ENCODE measurements at places on chromosomes 16 and 17.

GRCh38 chr17:64765191-64765889, 103.2 kb upstream of the SMURF2 start:
- no peak for DNase-seq

DNA sequence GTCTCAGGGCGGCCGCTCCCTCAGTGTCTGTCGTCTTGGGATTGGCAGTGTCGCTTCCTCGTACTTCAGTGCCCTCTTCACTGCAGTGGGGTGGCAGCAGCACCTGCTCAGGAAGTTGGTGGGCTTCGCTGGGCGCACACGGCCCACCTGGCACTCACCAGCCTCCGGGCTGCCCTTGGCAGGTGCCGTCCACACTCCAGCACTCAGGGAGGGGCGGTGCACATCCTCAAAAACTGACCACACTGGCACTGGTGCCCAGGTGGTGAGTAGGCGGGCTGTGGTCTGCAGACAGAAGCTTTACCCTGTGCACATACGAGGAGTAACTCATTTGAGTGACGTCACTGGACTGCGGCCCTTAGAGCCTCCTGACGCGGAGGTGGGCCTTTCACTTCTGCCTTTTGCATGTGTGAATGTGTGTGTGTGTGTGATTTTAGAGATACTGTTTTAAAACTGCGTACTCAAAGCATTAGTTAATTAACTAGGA, 94.6 kb downstream of the BANP start:
- peak; percentile 71 for DNase-seq

GRCh38 chr16:24002619-24003018, 166.8 kb downstream of the PRKCB start:
- no peak for DNase-seq

GRCh38 chr16:26645614-26646013, 421.1 kb upstream of the C16orf82 start:
- peak; percentile 71 for DNase-seq

- no peak for DNase-seq
Measured at GRCh38 chr17:29010129-29010528, 4.3 kb upstream of the SEZ6 start.

DNA sequence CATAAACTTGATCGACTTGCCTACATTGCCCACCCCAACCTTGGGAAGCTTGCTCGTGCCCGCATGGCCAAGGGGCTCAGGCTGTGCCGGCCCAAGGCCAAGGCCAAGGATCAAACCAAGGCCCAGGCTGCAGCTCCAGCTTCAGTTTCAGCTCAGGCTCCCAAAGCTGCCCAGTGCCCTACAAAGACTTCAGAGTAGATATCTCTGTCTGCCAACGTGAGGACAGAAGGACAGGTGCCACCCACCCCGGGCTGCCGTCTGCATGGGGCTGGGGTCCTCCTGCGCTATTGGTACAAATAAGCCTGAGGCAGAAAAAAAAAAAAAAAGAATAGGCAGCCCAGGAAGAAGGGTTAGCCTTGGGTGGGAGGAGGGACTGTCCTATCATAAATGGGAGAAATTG, 37.1 kb downstream of the DNAH2 start:
- no peak for DNase-seq

DNA sequence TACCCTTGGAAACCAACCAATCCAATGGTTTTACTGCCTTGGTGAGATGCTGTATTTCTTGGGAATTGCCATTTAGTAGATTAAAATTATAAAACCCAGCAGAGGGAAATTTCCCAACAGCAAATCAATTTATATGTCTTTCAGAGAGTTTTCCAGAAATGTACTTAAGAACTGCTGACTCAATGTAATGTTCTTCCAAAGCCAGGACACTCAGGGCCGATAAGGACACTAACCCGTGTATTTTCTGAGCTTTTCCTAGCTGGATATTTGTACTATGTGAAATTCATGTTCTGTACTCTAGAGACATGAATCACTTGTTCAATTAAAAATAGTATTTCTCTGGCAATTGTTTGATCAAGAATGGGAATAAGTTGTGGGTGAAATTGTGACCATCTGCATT, 121.4 kb downstream of the KCNJ2 start:
- no peak for DNase-seq

GRCh38 chr16:70474320-70475053, 20.1 kb downstream of the FCSK start:
- DNase-seq, result no peak

- no peak for DNase-seq
Measured at GRCh38 chr17:570388-570787, 144.3 kb downstream of the VPS53 start.

GRCh38 chr16:46797501-46797900, 33.5 kb downstream of the C16orf87 start:
- DNase-seq, result no peak

DNA sequence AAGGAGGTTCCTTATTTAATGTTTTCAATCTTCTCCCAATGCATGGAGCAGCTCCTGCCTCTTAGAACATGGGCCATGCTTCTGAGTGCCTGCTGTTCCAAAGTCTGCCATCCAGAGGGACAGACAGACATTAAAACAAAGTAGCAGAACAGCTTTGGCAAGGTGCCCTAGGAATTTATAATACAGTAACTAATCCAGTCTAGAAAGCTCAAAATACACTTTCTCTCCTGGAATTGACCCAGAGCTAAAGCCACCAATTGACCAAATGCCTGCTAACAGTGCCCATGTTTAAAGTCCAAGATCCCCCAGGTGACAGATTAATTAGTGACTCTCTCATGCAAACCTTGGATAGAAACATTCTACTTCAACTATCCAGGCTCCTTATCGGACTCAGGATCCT, 11.1 kb upstream of the CHRNE start:
- DNase-seq, result no peak

DNA sequence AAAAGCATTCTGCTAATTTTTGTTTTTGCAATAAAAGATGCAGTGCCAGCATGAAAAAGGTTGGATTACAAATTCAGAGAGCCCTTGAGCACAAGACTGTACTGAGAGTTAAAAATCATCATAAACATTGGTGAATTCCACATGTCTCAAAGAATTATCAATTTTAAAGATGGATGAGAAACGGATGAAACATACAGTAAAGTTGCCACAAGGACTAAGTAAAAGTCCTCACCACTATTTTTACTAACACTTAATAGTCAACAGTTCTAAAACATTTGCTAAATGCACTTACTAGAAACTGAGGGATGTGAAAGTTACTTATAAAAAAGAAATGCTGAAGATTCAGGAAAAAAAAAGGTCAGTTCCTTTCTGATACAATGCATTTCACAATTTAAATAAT, 25.8 kb upstream of the NACA2 start:
- no peak for DNase-seq
